Activated T-helper 1 cell treated with anti-CD3 and anti-CD28 coated beads, Interleukin-12 subunit alpha, Interleukin-12 subunit beta, Interleukin-2, Interleukin-4 antibody, amounts not matched to agents 30 ng/mL and 10 ng/mL and 1 ng/mL, durations not matched to agents 14 hours and 24 hours and 36 hours (primary cell): ENCODE measurements at places on chromosomes 6 and 20. TPM values are rescaled to one million over a fixed set of nuclear protein-coding genes. Genes with fewer than 3 reads are reported as not detected.

DNA sequence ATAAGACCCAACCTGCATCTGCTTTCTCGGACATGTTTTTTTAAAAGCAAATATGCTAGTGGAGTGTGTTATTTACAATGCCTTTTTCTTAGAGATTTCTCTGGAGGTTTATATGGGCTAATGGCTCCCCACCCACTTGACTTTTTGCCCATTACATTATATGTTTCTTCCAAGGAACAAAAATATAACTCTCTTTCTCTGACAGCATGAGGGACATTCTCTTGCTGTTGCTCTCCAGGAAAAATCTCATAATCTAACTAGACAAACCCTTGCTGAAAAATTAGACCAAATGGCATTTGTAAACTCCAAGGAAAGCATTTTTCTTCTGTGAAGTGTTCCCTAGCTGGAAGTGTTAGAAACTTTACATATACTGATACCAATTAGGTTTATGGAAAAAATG is 213.7 kb downstream of the PRL start:
- peaks cover 5% of the 10 kb centered on the region for H3K27me3 ChIP-seq
- H3K4me3 ChIP-seq, result no peak overlapping the region
- H3K4me1 ChIP-seq, result no peaks in the 10 kb centered on the region
- H3K36me3 ChIP-seq, result no peaks in the 10 kb centered on the region

The MED20 gene
- 19.0 and 23.8 TPM in 2 replicates for total RNA-seq

The CST2 gene
- total RNA-seq, result not detected in 2 replicates

DNA sequence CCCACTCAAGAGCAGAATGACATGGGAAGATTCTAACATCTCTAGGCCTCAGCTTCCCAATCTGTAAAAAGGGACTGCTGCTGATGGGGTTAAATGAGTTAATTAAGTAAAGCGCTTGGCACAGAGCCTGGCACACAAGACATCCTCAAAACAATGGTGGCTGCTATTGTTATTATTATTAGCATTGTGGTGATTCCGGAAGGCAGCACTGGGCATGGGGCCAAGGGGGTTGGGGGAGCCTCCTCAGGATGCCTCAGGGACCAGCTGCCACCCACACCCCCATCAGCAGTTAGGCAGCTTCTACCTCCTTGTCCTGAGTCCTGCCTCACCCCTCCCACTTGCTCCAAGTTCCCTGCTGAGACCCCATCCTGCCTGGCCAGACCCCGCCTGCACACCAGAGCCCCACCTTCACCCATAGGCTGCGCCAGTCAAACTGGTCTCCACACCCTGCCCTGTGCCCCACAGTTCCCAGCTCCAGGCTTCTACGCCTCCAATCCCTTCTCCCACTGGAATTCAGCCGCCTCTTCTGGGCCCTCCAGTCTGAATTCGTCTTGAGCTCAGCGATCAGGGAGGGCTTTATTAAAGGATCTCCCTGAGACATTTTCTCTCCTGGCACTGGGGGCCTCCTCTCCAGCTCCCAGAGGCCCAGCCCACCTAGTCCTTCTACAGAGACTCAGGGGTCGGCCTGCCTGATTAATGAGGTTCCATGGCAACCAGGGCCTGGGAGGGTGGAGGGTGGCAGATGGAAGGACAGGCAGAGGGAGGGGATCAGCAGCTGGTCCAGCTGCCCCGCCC is 1.5 kb downstream of the E2F1 start:
- peaks cover 11% of the 10 kb centered on the region for H3K36me3 ChIP-seq
- H3K4me3 ChIP-seq, result peak overlapping the region; percentile 92
- H3K27ac ChIP-seq, result peak overlapping the region; percentile 89
- no peak for DNase-seq
- peaks cover 76% of the 10 kb centered on the region for H3K4me1 ChIP-seq
- H3K27me3 ChIP-seq, result no peaks in the 10 kb centered on the region

DNA sequence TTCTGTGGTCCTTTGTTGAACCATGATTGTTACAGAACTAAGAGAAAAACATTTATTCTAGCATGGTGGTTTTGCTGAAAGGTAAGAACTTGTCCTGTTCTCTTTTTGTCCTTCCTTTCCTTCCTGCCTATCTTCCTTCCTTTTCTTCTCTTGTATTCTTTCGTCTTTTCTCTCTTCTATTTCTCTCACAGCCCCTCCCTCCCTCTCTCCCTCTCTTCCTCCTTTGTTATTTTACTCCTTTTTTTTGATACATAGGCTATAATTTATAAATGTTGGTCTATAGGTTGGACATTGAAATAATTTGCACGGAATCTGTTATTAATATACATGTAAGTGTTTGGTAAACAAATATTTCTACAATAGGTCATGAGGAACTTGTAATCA is 18.6 kb downstream of the ADGRB3 start:
- H3K27ac ChIP-seq, result no peak overlapping the region
- no peaks in the 10 kb centered on the region for H3K36me3 ChIP-seq
- H3K27me3 ChIP-seq, result no peaks in the 10 kb centered on the region
- DNase-seq, result no peak
- no peaks in the 10 kb centered on the region for H3K4me1 ChIP-seq
- H3K4me3 ChIP-seq, result no peak overlapping the region

GRCh38 chr6:101597693-101598092 is 204.2 kb downstream of the GRIK2 start:
- no peak overlapping the region for H3K27ac ChIP-seq
- no peaks in the 10 kb centered on the region for H3K36me3 ChIP-seq
- H3K27me3 ChIP-seq, result no peaks in the 10 kb centered on the region
- no peaks in the 10 kb centered on the region for H3K4me1 ChIP-seq
- DNase-seq, result no peak

GRCh38 chr6:6379573-6379972 is 59.1 kb upstream of the F13A1 start:
- no peak for DNase-seq
- no peaks in the 10 kb centered on the region for H3K36me3 ChIP-seq

- DNase-seq, result no peak
- H3K27me3 ChIP-seq, result no peaks in the 10 kb centered on the region
- H3K4me3 ChIP-seq, result no peak overlapping the region
Measured at GRCh38 chr6:113755449-113756289, 101.5 kb upstream of the MARCKS start.

The CDC25B gene
- 71.7 and 76.2 TPM in 2 replicates for total RNA-seq

- H3K4me1 ChIP-seq, result no peaks in the 10 kb centered on the region
- peaks cover 16% of the 10 kb centered on the region for H3K27me3 ChIP-seq
- H3K27ac ChIP-seq, result no peak overlapping the region
- H3K4me3 ChIP-seq, result no peak overlapping the region
Measured at GRCh38 chr6:7488494-7488893, 53.0 kb upstream of the DSP start.

DNA sequence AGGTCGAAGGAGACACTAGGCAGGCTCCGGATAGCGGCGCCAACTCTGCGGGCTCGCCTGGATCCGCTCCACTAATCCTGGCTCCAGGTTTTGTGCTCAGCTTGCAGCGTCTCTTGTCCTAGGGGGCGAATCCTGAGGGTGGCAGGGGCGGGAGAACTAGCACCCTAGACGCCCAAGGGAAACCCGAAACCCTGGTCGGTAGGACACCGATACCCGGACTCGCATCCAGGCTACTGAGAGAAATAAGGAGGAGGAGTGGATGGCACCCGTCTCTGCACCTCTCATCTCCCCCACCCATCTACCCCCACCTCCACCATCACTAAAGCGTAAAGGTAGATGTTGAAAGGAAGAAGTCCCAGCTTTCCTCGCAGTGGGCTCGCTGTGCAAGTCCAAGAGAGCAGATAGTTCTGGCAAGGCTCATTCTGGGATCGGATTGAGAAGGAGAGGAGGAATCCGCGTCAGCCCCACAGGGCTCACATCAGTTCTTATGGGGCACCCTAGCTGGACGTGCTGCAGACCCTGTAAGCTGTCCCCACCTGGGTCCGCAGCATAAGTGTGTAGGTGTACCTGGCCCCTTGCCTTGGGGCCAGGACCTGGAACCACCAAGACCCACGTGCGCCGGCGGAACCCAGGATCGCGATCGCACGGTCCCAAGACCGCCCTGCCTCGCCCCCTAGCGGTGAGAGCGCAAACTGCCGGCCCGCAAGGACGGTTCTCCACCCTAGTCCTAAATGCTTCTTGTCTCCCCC is 6.9 kb downstream of the SLC32A1 start:
- peaks cover 5% of the 10 kb centered on the region for H3K36me3 ChIP-seq
- H3K4me3 ChIP-seq, result peak overlapping the region; percentile 61
- peak overlapping the region; percentile 76 for H3K27ac ChIP-seq
- peak; percentile 57 for DNase-seq
- peaks cover 85% of the 10 kb centered on the region for H3K27me3 ChIP-seq

DNA sequence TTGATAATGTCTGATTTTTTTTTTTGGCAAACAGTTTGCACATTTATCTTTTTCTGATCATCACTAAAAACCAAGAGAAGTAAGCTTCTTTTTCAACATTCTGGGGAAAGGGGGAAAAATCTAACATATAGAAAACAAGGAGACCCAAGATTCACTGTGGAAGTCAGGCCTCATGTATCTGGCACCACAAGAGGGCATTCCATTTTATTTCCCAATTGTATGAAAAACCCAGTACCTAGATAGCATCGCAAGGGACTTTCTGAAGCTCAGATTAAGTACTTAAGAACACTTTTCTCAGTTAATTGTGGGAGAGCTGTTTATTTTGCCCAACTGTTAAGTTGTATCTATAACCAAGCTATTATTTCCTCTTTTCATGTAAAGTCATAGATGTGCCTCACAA is 152.9 kb downstream of the KLHL32 start:
- no peak overlapping the region for H3K27ac ChIP-seq
- no peaks in the 10 kb centered on the region for H3K36me3 ChIP-seq
- H3K27me3 ChIP-seq, result no peaks in the 10 kb centered on the region
- DNase-seq, result no peak
- H3K4me1 ChIP-seq, result peaks cover 18% of the 10 kb centered on the region

The CITED2 gene
- 72.5 and 73.7 TPM in 2 replicates for total RNA-seq

GRCh38 chr6:51129043-51129442 is 310.4 kb downstream of the TFAP2B start:
- H3K36me3 ChIP-seq, result no peaks in the 10 kb centered on the region
- H3K27me3 ChIP-seq, result no peaks in the 10 kb centered on the region
- H3K4me1 ChIP-seq, result no peaks in the 10 kb centered on the region
- H3K27ac ChIP-seq, result no peak overlapping the region
- no peak for DNase-seq

The TULP1 gene
- not detected in 2 replicates for total RNA-seq

DNA sequence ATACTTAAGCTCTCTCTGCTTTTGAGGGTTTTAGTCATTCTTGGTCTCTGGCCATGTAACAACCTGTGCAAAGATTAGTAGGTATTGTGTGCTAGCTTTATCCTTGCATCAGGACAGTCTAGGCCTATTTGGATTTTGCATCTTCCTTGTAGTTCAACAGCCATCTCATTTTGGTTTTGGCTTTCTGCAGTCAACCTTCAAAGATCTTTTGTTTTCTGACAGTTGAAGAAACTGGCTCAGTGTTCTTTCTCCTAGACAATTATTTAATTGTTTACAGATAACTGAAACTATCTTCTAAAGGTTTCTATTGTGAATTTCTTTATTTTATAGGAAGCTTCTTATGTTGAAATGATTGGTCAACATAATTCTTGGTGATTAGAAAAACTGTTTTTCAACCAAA is 307.5 kb downstream of the CDKAL1 start:
- H3K27ac ChIP-seq, result no peak overlapping the region
- DNase-seq, result no peak
- peaks cover 43% of the 10 kb centered on the region for H3K4me1 ChIP-seq
- no peak overlapping the region for H3K4me3 ChIP-seq

DNA sequence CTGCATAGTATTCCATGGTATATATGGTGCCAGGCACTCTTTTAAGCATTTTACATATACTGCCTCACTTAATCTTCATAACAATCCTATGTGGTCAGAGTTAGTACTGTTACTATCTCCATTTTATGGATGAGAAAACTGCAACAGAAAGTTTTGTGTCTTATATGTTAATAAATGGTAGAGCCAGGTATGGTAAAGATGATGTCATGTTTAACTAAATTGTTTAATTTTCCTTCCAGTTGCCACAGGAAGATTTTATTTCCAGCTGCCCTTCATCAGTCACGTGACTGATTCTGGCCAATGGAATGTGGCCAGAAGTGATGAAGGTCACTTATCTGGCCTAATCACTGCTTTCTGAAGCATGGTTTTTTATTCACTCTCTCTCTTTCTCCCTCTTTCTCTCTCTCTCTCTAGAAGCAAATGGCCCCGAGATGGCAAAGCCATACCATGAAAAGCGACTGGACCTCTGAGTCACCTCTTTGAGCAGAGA is 75.7 kb upstream of the BTBD3 start:
- H3K27me3 ChIP-seq, result no peaks in the 10 kb centered on the region
- H3K27ac ChIP-seq, result no peak overlapping the region
- no peak for DNase-seq
- H3K36me3 ChIP-seq, result no peaks in the 10 kb centered on the region

The KCNK15 gene
- total RNA-seq, result 1.1 TPM in 2 replicates

The FAM83C gene
- not detected in 2 replicates for total RNA-seq

DNA sequence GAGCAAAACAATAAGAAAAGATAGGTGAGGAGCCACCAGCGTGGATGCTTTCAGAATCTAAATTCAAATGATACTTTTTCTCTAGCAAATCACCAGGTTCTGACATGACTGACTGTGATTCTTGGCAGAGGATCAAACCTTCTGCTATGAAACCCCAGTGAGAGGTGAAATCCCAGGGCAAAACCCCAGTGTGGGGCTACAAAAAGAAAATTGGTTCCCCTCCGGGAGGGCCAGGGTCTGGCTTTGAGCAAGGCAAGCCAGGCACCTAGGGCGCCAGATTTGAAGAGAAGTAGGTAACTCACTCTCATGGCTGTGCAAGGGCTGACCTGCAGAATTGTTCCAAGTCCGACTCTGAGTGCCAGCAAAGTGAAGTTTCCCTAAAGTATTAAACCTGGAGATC is 20.2 kb upstream of the RALGAPA2 start:
- peaks cover 11% of the 10 kb centered on the region for H3K4me1 ChIP-seq
- H3K27me3 ChIP-seq, result peaks cover 2% of the 10 kb centered on the region

The FOXP4 gene
- total RNA-seq, result 21.6 and 24.0 TPM in 2 replicates

The MACROD2 gene
- not detected in 2 replicates for total RNA-seq

GRCh38 chr6:158037771-158038170 is 56.1 kb downstream of the SYNJ2 start:
- peaks cover 50% of the 10 kb centered on the region for H3K4me1 ChIP-seq
- H3K4me3 ChIP-seq, result no peak overlapping the region
- no peaks in the 10 kb centered on the region for H3K27me3 ChIP-seq
- no peak overlapping the region for H3K27ac ChIP-seq

The LRRC1 gene
- total RNA-seq, result 1.7 and 1.9 TPM in 2 replicates

The SUMO4 gene
- 11.6 and 12.0 TPM in 2 replicates for total RNA-seq

DNA sequence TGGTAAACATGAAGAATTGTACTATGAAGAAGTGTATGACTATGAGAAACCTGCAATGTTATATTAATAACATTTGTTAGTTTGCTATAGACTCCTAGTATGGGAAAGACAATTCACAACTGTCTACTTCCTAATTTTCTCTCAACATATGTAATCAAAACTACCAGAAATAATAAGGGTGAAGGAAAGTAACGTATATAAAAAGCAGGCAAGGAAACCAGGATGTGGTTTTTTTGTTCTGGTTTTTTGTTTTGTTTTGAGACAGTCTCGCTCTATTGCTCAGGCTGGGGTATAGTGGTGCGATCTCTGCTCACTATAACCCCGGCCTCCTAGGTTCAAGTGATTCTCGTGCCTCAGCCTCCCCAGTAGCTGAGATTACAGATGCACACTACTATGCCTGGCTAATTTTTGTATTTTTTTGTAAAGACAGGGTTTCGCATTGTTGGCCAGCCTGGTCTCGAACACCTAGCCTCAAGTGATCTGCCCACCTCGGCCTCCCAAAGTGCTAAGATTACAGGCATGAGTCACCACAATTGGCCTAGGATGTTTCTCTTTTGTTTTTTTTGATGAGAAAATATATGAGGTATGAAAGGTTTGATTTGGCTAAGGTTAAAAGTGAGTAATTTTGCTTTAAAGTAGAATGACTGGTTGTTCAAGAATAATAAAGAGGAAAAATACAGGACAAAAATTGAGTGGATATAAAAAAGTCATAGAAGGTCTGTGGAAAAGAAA is 83.1 kb downstream of the PTCHD4 start:
- no peaks in the 10 kb centered on the region for H3K36me3 ChIP-seq
- H3K4me3 ChIP-seq, result no peak overlapping the region
- peaks cover 5% of the 10 kb centered on the region for H3K4me1 ChIP-seq
- no peak overlapping the region for H3K27ac ChIP-seq
- H3K27me3 ChIP-seq, result peaks cover 2% of the 10 kb centered on the region

The SLC13A3 gene
- total RNA-seq, result 0.24 TPM in 1 of 2 replicates, not detected in the other

The FBXO5 gene
- 29.4 and 33.2 TPM in 2 replicates for total RNA-seq
